ENCODE measurements at places on chromosomes 2 and 18.

- DNase-seq = peak; percentile 18
Measured at GRCh38 chr2:219402665-219403515, 15.2 kb upstream of the DNPEP start.

DNA sequence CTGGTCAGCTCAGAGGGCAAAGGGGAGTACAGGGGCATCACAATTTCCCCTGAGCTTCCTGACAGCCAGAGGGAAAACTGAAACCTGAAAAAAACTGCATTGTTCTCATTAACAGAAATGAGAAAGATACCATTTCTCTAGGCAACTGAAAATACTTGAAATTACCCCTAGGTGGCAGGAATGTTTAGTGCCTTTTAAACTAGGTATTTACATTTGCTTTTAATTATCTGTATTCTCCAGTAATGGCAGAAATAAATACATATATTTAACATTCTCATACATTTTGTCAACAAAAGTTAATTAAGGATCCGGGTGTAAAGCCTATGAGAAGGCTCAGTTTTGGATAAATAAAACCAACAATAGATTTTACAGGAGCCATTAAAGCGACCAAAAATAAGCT lies 34.5 kb downstream of the RPL31 start:
- no peak for DNase-seq

DNA sequence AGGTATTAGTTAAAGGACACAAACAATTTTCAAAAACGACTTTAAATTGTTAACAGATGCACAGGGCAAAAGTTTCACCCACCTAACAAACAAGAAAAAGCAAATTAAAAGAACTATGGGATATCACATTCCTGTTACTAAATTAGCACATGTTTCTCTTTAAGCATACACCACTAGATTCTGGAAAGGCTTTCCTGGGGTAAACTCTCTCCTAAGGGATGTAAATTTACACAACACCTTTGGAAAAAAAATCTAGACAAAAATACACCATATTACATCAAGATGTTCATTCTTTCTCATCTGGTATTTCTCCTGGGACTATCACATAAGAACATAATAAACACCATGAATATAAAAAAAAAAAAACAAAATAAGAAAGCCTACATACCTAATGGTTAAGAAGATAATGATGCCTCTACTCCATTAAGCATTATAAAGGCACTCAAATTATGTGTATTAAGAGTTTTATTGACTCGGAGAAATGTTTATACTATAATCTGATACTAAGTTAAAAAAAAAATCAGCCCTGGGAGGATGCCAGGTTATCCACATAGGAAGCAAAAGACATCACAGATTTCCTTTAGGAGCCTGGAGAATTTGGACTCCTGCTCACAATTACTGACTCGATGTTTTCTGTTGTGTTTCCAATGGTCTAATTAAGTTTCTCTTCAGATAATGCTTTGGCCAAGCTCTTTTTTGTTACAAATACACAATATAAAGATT lies 82.8 kb upstream of the AFF3 start:
- no peak for DNase-seq

- no peak for DNase-seq
Measured at GRCh38 chr2:200620606-200621390, 35.0 kb downstream of the AOX1 start.

DNA sequence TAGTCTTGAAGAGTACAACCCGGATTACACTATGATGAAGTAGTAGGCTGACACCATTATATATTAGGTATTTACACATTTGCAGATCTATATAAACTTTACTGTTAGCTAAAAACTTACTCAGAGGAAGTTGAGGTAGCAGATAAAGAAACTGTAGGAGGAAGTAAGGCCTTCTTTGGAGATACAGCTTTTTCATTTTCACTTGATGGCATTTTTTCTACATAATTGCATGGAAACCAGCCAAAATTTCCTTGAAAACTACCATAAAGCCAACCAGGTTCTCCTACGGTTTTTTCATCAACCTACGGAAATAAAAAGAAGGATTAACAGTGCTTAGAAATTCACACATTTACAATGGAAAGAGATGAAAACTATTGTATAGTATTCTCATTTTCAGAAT lies 86.6 kb downstream of the FAM228A start:
- no peak for DNase-seq

DNA sequence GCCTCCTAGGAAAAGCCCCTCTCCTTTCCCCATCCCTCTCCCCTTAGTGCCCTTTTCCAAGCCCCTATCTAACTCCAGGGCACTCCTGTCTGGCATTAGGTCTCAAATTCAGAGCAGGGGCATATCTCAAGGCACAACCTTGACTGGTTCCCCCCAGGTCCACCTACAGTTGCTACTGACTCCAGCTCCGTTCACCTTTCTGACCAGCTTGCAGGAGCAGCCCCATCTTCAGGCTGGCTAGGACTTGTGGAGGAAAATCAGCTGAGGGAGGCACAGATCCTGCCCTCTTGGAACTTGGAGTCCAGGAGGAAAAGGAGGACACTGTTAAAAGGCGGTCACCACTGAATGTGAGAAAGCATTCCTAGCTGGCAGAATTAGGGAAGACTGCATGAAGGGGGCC lies 152.4 kb downstream of the ZFP36L2 start:
- DNase-seq = no peak
